Natural killer cell (primary cell): ENCODE measurements at places on chromosomes 5 and 9. TPM values are rescaled to one million over a fixed set of nuclear protein-coding genes. Genes with fewer than 3 reads are reported as not detected.
A peak's percentile ranks its signal among the peaks of the same experiment; 100 is the strongest.

DNA sequence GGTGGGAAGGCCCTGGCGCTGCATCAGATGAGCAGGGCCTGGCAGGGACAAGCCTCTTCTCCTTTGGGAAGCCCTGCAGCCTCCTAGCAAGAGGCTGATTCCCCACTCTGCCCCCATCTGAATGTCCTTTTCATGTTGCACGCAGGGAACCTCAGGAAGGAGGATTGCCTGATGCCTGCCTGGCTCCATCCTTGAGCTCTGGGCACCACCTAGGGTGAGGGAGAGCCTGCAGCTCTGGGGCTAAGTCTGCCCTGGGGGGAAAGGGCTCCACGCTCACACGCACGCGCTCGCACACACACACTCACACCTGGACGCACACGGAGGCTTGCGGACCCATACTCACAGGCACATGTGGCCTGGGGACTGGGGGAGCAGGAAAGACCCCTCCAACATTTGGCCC lies 86.6 kb downstream of the LMX1B start:
- DNase-seq: no peak

GRCh38 chr5:65128226-65128625 lies 353.5 kb downstream of the ADAMTS6 start:
- no peak for DNase-seq

Gene TNFSF15
- total RNA-seq: not detected

- DNase-seq: no peak
Observed at GRCh38 chr5:102223542-102224477, 72.3 kb downstream of the SLCO4C1 start.

Gene SHB
- 2.7 TPM for total RNA-seq

DNA sequence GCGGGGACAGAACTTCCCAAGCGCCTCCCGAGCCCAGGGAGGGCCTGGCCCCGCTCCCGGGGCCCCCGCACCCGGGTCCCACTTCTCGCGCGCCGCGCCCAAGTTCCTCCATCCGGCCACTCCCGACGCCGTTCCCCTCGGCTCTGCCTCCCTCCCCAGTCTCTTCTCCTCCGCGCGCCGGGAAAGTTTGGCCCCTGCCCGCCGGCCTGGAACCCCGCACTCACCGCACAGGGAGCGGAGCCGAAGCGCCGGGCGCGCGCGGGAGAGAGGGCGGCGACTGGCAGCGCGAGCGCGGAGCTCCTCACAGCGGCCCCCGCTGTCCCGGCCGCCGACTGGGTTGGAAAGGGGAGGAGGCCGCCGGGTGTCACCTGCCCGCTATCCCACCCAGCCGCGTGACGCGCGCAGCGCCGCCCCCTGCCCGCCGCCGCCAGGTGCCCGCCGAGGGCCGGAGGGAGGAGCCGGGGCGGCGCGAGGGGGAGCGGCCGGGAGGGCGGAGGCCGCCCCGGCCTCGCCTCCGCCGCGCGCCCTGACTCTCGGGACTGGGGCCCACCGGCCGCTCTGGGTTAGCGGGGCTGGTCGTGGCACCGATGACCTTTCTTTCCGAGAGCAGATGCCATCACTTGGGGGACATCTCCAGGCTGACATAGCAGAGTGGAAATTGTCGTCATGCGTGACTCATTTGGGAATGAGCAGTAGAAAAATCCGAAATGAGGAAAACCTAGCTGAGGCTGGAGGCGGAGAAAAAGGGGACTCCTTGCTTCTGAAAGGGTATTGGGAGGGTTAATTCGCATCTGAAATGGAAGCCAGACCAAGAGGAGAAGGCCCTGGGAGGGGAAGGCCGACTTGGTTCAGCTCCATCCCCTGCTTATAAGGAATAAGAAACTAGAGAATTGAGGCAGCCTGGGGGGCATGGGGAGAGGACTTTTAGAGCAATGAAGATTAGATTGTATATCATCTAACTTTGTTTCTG lies at the start of gene ELOVL7:
Gene ELOVL7 (minus strand): TSS at position 334 of the 970 bp plus-strand sequence. CDS start 56,872 bp downstream, outside the sequence.
- no peak for DNase-seq

Gene WNK2
- total RNA-seq: not detected

DNA sequence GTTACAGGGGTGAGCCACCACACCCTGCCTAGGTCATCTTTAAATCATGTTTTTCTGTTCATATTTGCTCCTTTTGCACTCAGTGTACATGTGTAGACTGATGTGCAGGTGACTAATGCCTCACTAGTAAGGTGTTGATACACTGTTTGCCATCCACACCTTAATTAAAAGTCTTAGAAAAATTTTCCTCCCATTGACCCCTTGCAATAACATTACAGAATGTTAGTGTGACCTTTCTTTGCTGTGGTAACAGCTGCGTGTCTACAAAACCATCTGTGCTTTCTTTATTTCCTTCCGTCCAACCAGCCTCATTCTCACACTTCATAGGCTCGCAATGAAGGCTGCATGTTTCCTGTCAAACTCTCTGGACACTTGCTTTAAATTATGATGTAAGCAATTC lies 6.6 kb upstream of the CEMIP2 start:
- DNase-seq: peak; percentile 41

- no peak for DNase-seq
Observed at GRCh38 chr5:10543585-10544040, 20.3 kb upstream of the ANKRD33B start.

Gene TMEM215
- not detected for total RNA-seq

- no peak for DNase-seq
Observed at GRCh38 chr5:133806847-133807246, 161.6 kb downstream of the C5orf15 start.

DNA sequence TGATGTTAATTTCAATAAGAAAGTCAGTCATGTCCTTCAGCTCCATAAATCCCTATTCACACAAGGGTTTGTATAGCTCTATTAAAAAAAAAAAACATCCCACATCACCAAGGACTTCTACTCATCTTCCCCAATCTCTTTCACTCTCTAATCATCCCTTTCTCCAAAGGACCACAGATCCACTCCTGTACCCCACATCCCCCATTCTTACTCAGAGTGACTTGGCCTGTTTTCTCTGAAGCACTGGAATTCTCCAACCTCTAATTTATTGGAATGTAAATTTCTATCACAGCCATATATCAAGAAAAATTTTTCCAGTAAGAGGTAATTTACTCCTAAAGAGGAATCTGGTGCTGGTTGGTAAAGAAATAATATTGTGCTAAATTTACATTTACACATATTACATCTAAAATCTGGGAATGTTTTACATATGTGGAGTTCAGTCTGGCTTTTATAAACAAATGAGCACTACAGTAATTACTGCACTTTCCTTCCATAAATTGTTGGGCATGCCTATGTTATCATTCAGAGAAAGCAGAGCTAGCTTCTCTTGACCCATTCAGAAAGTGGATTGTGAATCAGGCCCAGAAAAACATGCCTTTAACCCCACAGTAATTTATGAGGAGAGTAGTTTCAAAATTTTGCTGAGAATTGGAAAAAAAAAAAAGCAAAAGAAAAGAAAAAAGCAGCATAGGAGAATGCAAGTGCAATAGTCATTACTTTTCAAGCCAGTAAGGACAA lies 399.5 kb upstream of the TNC start:
- DNase-seq: no peak

DNA sequence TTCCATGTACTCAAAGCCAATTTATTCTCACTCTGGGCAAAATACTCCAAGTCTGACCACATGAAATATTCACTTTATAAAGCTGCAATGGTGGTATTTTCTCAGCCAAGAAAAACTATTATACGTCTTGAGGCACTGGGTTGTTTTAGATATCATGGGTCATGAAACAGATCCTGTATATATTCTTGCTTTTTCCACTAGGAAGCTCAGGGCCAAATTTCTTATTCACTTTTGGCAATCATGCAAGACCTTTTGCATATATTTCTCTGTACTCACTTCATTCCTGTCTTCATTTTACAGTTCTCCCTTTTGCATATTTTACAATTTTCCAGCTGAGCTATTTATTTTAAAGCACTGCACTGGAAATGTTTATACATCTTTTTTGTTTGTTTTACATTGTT lies 49.8 kb downstream of the GABBR2 start:
- no peak for DNase-seq

Gene PRR16
- not detected for total RNA-seq

DNA sequence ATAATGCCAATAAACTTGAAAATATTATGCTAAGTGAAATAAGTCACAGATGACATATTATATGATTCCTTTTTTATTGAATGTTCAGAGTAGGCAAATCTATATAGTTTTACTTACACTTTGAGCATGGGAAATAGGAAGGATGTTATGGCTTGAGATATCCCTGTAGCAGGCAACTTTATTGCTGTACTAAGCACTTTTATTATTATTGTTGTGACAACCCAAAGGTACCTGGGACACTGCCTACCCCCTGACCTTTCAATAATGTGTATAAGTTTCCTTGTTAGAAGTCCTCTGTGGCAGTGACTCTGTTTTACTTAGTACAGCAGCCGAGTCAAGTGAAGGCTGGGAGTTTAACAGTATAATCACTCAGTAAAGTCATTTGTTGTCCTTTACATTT lies 39.9 kb downstream of the SHOC1 start:
- DNase-seq: no peak
